ENCODE measurements at places on chromosomes 7 and 10.

GRCh38 chr7:110645060-110645459, 445.9 kb upstream of the LRRN3 start:
- no peak for DNase-seq

- DNase-seq = no peak
Observed at GRCh38 chr7:146773506-146773905, 656.9 kb downstream of the CNTNAP2 start.

GRCh38 chr10:31745612-31746376, 182.8 kb downstream of the ARHGAP12 start:
- DNase-seq = no peak

DNA sequence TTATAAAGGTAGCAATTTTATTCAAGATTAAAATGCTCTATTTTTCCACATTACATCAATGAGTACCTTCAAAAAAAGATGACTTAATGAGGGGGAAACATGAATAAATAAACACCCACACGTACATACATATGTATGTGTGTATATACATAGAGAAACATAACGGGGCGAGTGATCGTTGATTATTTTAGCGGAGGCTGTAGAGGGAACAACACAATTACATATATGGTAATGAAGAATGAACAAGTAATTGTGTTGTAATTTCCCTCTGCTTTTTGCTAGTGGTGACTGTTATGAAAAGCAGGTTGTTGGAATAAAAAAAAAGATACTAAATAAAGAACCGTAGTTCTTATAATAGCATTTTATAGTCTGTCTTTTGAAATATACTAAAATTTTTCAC, 63.2 kb downstream of the CACNB2 start:
- no peak for DNase-seq

DNA sequence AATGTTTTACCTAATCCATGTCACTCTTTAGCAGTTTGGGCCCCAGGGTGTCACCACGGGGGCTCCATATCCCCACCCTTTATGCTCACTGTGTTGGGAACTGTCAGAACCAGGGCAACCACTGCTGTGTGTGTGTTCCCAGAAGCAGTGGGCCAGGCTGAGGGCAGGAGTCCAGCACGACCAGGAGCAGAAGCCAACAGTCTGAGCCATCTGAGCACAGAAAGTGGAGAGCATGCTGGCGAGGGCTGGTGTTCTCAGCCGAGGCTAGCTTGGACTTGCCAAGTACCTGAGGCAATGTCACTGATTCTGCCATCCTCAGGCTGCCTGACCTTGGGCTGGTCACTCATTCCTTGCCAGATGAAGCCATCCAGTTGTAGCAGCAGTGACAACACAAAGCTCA, 285.0 kb downstream of the BMPER start:
- DNase-seq = no peak

GRCh38 chr10:131630772-131631258, 270.0 kb upstream of the PPP2R2D start:
- DNase-seq = no peak

GRCh38 chr7:119959811-119960210, 313.2 kb upstream of the KCND2 start:
- no peak for DNase-seq

DNA sequence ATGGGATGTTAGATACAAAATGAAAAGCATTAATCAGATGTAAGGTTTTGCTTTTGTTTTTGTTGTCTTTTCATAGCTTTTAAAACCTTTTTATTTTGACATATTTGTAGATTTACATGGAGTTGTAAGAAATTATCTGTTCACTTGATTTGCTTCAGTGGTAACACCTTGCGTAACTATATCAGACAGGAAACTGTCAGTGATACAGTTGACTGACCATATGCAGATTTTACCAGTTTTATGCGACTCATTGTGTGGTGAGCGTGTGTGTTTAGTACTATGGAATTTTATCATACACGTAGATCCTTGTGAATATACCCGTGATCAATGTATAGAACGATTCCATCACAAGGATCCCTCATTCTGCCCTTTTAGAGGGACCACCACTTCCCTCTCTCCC, 701.4 kb downstream of the SUGCT start:
- DNase-seq = no peak

DNA sequence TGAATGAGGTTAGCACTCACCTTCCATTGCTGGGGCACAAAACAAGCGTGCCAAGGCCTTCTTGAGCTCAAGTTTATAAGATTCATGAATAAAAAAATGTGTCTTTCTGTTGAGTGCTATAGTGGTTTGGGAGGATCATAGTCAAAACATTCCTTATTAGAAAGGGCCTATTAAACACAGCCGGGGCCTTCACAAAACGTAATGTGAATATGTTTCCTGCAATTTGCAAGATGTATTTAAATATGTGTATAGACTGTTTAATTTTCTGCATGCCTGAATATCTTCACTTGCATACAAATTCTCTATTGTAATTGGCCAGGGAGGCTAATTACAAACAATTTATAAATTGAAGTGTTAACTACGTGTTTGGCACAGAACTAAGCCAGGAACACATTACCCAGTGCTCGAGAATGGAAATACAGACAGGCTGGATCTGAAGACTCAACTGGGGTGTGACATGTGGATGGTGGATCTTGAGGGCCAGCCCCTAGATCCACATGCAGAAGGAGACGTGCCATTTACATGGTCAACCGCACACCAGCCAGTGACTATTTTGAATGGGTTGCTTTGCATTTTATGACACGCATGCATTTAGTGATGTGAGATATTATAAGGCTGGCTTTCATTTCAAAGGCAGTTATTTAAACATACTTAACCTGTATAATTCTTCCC, 31.3 kb downstream of the LYZL2 start:
- no peak for DNase-seq

DNA sequence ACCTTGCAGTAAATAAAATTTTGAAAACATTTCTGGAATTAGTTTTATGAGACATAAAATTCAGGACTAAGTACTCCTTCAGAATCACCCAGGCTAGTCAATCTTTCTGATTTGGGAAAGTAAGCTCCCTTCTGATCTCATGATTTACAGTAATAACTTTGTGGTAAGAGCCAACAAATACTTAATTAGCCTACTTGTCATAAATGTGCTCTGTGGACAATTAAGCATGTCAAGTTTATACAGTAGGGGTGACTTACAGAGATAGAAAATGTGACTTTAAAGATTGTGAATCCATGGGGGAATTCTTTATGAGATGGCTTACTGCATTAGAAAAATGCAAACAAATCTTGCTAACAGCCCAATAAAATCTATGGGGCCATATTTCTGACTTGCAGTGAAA, 616.9 kb upstream of the GHITM start:
- DNase-seq = no peak

GRCh38 chr10:4684434-4684833, 141.6 kb upstream of the AKR1E2 start:
- no peak for DNase-seq
